ENCODE measurements at places on chromosomes 3 and 15. TPM values are rescaled to one million over a fixed set of nuclear protein-coding genes. Genes with fewer than 3 reads are reported as not detected.

TMEM212 gene
- total RNA-seq = not detected

ASB14 gene
- total RNA-seq = not detected

SLC28A2 gene
- total RNA-seq = not detected

TRIM71 gene
- total RNA-seq = 17.2 TPM

GOLGA8M gene
- 1.5 TPM for total RNA-seq

ANKRD34C gene
- 0.05 TPM for total RNA-seq

PLA2G4E gene
- not detected for total RNA-seq

SLC2A2 gene
- not detected for total RNA-seq

OR5K2 gene
- total RNA-seq = not detected

CCNB2 gene
- 7.9 TPM for total RNA-seq

A4GNT gene
- total RNA-seq = not detected

SORD gene
- total RNA-seq = 26.2 TPM

CRYGS gene
- total RNA-seq = 2.1 TPM

CELF6 gene
- total RNA-seq = not detected

RTP1 gene
- total RNA-seq = not detected

IQCH gene
- total RNA-seq = 1.9 TPM

SLC9C1 gene
- total RNA-seq = not detected

SEMA5B gene
- total RNA-seq = 1.0 TPM

SLCO3A1 gene
- total RNA-seq = 9.4 TPM

RETNLB gene
- not detected for total RNA-seq

BTLA gene
- not detected for total RNA-seq

SLC22A13 gene
- 0.72 TPM for total RNA-seq

PKM gene
- 2,189 TPM for total RNA-seq

KLHL25 gene
- total RNA-seq = 4.7 TPM

GOLGA8T gene
- total RNA-seq = 0.32 TPM

XPC gene
- total RNA-seq = 33.6 TPM

C3orf20 gene
- not detected for total RNA-seq

CPLX3 gene
- not detected for total RNA-seq

KATNBL1 gene
- total RNA-seq = 45.7 TPM

PP2D1 gene
- not detected for total RNA-seq

ZNF620 gene
- 4.2 TPM for total RNA-seq

EOMES gene
- total RNA-seq = not detected

ST8SIA2 gene
- total RNA-seq = 9.0 TPM

LRRIQ4 gene
- not detected for total RNA-seq

FAM43A gene
- 6.0 TPM for total RNA-seq

TCF12 gene
- 106 TPM for total RNA-seq

ADGRG7 gene
- not detected for total RNA-seq

PLSCR2 gene
- not detected for total RNA-seq

Measured in astrocyte (in vitro differentiated cells and primary cell).